D721Med (cell line): ENCODE measurements at places on chromosomes 4 and X.
A peak's percentile ranks its signal among the peaks of the same experiment; 100 is the strongest.

DNA sequence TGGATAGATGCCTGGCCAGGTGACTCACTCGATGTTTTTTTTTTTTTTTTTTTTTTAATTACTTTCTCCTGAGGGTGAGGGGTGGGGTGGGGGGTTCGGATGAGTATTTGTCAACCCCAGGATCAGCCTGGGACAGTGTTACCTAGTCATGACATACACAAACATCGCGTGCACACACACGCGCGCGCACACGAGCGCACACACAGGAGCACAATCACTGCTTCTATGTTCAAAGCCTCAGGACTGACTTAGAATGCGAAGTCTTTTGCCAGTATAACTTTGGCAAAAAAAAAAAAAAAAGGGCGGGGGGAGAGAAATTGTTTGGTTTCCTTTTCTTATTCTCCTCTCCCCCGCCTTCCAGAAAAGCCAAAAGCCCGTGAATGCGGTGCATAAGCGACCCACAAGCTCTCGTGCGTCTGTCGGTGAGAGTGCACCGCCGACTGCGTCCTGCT, 115.0 kb upstream of the TEX13C start:
- DNase-seq: no peak

DNA sequence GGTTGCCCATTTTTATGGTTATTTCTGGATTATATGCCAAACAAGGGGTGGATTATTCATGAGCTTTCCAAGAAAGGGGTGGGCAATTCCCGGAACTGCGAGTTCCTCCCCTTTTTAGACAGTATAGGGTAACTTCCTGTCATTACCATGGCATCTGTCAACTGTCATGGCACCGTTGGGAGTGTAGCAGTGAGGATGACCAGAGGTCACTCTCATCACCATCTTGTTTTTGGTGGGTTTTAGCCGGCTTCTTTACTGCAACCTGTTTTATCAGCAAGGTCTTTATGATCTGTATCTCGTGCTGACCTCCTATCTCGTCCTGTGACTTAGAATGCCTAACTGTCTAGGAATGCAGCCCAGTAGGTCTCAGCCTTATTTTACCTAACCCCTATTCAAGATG, 57.6 kb downstream of the SH3KBP1 start:
- DNase-seq: no peak

DNA sequence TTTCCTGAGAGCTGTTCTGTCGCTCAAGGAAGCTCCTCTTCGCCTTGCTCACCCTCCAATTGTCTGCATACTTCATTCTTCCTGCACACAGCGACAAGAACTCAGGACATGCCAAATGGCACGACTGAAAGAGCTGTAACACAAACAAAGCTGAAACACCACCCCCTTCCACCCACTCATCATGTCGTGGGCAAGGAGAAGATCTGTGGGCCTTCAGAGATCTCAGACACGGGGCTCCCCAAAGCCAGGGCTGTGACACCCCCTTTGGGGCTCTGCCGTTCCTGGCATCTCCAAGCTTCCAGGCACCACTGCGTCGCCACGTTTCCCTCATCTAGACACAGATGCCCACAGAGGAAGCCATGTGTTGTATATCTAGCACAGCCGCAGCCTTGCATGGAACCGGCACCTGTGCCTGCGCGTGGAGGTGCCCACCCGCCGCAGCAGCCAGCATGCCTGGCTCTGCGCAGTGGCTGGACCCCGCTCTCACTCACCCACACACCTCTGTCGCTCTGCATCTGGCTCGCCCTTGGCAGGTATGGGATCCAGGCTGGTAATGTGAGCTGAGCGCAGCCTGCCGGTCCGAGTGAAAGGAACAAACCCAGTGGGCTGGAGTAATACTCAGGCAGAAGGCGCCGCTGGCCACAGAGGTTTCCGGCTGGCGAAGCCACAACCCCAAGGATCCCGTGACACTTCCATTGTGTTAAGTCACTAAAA, 676.4 kb upstream of the INTU start:
- no peak for DNase-seq

- DNase-seq: no peak
Measured at GRCh38 chr4:165111906-165112367, 723 bp downstream of the TMEM192 start.

GRCh38 chrX:136608295-136608933, 39.5 kb upstream of the CD40LG start:
- no peak for DNase-seq

GRCh38 chr4:145945431-145946155, 7.0 kb upstream of the ZNF827 start:
- DNase-seq: no peak

- DNase-seq: no peak
Measured at GRCh38 chr4:103002551-103002950, 17.0 kb downstream of the SLC9B1 start.

DNA sequence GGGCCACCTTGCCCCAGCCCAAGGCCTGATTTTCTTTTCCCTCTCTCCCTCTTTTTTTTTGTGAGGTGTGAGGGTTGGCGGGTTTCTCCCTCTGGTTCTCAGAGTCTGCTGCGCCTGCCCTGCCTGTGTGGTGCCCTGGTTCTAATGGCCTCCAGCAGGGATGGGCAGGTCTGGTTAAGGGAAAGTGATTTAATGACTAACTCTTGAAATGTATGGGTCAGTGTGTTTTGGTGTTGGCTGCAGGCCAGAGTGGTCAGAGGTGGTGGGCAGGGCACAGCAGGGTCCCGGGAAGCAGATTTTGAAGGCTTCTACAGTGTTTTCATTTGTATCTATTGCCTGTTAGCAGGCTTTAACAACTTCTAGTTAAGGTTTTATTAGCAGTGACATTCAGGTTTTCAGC, 39.0 kb downstream of the JADE1 start:
- no peak for DNase-seq

- no peak for DNase-seq
Measured at GRCh38 chr4:177632481-177632880, 190.2 kb upstream of the AGA start.

- DNase-seq: no peak
Measured at GRCh38 chrX:15790769-15791290, 546 bp downstream of the ZRSR2 start.

GRCh38 chrX:27915617-27916016, 65.6 kb downstream of the DCAF8L1 start:
- no peak for DNase-seq

DNA sequence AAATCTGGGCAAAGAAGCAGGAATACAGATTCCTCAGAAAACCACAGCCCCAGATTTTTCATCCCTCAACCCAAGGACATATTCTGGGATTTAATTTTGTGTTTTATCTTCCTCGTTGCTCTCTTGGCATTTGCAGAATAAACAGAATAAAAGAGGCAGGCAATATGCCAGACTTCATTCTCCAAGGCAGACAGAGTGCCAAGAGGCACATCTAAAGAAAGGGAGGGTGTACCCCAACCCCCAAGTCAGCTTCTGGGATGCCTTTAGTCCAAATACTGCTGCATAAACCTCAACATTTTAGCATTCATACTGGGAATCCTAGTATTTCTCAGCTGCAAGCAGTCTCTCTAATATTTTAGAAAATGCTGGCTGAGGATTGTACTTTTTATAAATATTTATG, 629.2 kb downstream of the KLHL13 start:
- DNase-seq: no peak

DNA sequence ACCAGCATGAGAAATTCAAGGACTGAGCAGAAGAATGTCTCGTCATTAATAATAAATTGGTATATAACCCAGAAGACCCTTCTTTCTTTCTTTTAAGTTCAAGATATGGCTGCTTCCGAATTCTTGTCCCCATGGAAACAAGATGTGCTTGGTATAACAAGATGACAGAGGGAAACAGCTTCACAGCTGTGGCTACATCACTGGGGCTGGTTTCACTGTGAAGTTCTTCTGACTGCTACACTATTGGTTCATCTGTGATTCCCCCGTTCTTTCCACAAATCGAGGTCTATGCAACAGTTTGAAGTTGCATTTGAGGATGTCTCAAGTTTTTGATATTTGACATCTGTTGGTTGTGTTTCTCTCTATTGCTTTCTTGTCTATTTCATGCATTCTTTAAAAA, 12.3 kb upstream of the DTHD1 start:
- no peak for DNase-seq

DNA sequence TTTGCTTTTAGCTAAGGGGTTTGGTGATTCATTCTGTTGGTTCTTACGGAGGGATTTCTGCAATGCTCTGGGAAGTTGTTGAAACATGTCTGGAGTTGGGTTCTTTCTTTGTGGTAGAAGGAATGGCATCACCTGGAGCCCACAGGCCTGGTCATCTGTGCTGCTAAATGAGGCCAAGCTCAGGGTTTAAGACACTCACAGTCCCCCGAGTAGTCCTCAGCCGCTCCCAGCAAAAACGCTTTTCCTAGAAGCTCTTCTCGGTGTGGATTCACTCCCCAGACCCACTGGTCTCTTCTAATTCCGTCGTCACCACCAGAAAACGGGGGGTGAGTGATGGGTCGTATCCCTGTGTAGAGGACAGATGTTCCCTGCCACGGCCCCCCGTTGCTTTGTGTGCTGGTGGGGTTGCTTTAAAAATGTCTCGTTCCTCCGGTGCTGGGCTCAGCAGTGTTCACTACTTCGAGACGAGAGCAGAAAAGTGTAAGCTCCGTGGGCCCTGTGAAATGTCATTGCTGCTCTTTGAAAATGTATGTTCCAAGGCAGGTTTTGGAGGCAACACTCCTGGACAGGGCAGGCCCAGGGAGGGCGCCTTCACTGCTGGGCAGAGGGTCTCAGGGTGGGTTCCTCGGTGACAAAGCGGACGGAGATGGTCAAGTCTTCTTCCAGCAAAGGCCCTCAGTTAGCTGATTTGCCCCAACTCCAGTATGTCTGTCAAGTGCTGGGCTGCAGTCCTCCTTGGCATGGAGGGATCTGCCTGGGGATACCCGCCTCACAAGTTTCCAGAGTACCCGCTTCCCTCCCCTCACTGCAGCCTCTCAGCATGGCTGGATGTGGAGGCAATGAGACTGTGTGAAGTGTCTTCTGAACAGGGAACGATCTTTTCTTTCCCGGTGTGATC, 37.3 kb downstream of the PSAPL1 start:
- DNase-seq: peak; percentile 4

DNA sequence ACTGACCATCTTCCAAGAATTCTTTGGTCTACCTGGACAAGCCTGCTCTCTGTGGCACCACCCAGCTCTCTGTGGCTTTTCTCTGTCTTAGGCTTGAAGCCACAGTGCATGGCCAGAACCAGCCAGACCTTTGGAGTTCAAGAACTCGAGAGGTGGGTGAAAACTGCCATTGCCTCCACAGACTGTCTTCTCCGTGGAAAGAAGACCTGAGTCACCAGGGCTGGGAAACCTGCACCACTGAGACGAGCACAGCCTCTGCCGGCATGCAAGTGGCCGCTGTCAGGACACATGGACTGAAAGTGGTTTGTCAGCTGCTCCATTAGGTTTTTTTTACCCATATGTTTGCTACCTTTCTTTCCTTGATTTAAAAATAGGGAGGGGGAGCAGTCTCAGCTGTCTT, 74.5 kb downstream of the MGST2 start:
- no peak for DNase-seq

- no peak for DNase-seq
Measured at GRCh38 chrX:37813570-37813969, 33.7 kb downstream of the CYBB start.

DNA sequence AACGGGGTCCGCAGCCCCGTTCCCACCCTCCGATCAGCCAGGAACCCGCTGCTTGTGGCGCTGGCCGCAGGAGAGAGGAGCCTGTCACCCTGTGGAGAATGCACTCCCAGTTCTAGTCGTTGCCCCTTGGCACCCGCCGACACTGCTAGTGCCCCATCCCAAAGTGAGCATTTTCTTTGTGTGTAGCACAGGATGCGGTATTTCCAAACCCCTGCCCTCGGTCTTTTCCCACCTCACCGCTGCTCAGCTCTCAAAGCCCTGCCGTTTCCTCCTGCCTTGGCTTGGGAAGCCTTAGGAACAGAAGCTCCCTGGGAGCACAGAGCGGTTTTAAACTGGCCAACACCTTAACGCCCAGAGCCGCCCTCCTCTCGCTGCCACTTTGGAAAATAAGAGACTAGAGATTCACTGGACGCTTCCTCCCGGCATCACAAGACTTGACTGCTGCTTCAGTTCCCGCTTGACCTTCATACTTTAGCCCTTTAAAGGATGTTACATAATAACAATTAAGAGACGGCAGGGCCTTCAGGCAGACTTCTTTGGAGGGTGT, 772 bp downstream of the CYP4V2 start:
- DNase-seq: no peak

DNA sequence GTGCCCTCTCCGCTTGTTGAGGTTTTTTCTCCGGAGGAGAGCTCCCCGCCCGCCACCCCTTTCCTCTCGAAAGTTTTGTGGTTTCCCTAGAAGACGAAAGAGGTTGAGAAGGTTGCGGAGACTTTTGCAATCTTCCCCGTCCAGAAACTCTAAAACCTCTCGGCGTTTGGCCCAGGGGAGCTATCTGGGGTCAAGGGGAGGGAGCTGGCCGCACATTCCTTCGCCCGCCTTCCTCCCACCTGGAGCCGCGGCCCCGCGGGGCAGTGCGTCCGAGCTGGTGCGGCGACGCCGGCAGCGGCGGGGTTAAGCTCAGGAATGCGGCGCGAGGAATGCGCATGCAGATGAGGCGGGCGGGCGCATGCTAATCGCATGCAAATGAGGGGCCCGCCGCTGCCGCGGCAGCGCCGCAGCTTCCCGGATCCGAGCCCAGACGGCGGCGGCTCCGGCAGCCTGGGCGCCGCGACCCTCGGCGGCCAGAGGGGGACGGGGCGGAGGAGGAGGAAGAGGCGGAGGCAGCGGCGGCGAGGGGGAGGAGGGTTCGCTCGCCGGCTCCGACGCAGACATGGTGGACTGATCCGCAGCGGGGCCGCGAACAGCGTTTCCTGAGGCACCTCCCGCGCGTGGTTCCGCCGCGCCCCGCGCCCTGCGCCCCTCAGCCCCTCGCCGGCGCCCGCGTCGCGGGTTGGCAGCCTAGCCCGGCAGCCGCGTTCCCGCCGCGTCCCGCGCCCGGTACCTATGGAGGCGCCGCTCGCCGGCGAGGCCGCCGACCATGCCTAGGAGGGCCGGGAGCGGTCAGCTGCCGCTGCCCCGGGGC, at the start of gene WWC2:
Gene WWC2 (plus strand): TSS at position 535 of the 814 bp plus-strand sequence. CDS start 235 bp downstream, at position 770.
- DNase-seq: peak; percentile 68

GRCh38 chr4:99759988-99760387, 56.6 kb upstream of the DAPP1 start:
- no peak for DNase-seq

- DNase-seq: no peak
Measured at GRCh38 chr4:85869181-85869580, 394.2 kb downstream of the ARHGAP24 start.

- DNase-seq: no peak
Measured at GRCh38 chr4:38687571-38688011, 23.6 kb downstream of the KLF3 start.

- no peak for DNase-seq
Measured at GRCh38 chr4:28772066-28772465, 1911.4 kb downstream of the STIM2 start.

DNA sequence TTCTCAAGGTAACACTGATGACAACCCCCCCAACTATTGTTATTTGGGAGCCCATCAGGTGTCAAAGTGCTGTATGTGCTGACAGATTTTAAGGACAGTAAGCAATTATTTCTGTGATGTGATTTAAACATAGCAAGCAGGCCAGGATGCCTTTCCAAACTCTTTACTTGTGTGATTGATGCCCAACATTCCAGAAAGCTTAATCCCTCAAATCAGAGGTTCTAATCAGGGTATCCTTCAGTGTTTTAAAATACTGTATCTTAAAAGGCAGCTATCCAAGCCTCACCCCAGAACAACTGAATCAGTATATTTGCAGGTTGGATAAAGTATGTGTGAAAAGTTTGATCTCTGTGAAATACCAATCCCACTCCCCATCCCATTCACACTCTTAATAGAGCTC, 119.7 kb downstream of the GASK1B start:
- DNase-seq: no peak
